ENCODE measurements at places on chromosomes 12 and 14.

DNA sequence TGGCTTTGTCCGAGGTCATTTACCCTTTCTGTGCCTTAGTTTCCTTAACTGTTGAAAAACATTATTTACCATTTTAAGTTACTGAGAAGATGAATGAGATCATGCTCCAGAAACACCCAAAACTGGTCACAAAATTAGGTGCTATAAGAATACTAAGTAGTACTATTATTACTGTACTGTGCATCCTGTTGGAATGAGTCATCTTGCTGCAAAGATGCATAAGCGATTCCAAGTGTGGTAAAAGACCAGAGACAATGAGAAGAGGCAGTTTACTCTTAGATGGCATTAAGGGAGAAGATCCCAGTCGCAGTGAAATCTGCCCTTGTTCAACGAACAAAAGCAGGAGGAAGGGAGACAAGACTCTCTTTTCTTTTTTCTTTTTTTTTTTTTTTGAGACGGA, 4.2 kb upstream of the PLEKHA5 start:
- DNase-seq = no peak

DNA sequence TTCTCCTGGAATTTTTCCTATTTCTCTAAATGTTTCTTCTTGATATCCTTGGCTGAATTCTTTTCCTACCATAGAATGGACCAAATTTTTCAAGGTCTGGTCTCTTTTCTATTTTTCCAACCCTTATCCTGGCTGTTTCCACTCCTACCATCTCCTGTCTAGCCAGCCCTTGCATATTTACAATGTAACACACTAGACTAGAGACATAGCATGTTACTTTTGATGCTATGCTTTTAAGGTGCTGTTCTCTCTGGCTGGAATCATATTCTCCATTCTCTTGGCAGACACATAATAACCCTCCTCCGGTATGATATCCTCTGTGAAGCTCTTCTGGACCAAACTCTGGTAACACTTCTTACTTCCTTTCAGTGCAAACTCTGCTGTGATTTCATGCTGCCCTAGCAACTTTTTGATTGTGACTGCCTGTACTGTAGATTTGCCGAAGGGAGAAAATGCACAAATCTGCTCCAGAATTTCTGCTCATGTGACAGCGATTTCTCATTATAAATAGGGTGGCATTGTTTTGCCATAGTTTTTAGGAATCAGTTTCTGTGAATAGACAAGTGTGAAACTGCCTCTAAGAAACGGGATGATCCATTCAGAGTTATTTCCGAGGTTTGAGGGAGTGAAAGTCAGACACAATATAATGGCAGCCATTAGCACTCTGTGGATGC, 284.4 kb downstream of the MDGA2 start:
- DNase-seq = no peak

DNA sequence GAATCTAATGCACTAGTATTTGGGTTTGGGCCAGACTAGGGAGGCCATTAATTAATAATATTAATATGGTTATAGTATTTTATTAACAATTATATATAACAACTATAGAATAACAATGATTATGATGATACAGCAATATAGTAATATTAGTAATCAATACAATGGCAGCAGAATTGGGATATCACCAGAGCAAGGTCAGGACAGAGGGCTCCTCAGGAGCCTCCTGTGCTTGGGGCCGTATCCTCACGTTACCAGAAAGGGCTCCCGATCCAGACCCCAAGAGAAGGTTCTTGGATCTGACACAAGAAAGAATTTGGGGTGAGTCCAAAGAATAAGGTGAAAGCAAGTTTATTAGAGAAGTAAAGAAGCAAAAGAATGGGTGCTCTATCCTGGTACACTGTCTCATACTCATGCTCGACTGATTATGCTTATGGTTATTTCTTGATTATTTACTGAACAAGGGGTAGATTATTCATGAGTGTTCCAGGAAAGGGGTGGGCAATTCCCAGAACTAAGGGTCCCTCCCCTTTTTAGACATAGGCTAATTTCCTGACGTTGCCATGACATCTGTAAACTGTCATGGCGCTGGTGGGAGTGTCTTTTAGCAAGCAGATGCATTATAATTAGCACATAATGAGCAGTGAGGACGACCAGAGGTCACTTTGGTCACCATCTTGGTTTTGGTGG, 61.6 kb downstream of the RIN3 start:
- no peak for DNase-seq

- no peak for DNase-seq
Observed at GRCh38 chr12:125222876-125223275, 157.6 kb downstream of the AACS start.

- no peak for DNase-seq
Observed at GRCh38 chr12:112985642-112986290, 7.4 kb downstream of the OAS2 start.

All from NCI-H1436 treated with DMSO at 0.1 percent for 48 hours (cell line).